Stimulated activated CD4-positive, alpha-beta T cell treated with anti-CD3 and anti-CD28 coated beads, Interleukin-15, amount 100 ng/mL, for 48 hours (primary cell): ENCODE measurements at places on chromosomes 2 and 18.

DNA sequence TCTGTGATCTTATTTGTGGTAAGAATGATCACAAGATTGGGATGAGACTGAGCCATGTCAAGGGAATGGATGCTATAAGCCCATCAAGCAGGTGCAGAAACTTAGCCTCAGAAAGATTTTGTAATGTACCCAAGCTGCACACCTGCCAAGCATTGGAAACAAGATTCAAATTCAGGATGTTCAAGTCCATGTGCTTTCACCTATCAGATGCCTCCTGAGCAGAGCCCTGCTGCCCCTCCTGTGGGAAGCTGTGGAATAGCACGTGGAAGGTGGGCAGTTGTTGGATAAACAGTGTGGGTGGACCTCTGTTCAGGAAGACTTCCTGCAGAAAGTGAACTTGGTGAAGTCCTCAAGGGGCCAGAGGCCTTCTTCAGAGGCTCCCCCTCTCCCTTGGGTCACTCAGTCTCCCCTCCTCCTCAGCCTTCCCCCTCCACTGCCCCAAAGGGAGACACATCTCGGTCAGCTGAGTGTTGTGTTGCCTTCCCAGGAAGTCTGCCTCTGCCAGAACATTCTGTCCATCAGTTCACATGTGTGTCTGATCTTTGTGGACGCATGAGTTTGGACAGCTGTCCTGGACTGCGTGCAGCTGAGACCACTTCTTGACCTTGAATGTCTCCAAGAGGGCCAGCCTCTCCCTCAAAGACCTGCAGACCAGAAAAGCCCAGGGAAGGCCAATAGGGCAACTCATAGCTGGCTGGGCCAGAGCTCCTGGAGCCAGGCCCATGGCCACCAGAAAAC lies 186.1 kb downstream of the INHBB start:
- DNase-seq: no peak

- no peak for DNase-seq
Observed at GRCh38 chr2:17538022-17538843, 2.3 kb upstream of the VSNL1 start.

- no peak for DNase-seq
Observed at GRCh38 chr2:217286833-217287232, 427.0 kb upstream of the TNP1 start.

DNA sequence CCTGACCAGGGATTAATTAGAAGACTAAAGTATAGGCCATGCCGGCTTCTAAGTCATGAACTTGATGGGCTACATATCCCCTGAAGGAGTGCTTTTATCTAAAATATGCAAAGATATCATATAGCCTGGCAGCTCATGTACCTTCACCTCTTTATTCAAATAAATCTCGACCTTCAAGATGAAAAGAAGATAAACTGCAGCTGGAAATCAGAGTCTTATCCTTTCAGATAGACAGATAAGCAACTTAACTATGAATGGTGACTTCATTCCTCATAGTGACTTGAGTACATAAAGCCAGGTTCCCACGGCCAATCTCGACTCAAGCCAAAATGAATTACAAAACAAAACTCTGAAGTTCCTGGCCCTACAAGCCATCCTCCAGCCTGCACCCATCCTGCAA lies 165.3 kb upstream of the KLHL29 start:
- no peak for DNase-seq

DNA sequence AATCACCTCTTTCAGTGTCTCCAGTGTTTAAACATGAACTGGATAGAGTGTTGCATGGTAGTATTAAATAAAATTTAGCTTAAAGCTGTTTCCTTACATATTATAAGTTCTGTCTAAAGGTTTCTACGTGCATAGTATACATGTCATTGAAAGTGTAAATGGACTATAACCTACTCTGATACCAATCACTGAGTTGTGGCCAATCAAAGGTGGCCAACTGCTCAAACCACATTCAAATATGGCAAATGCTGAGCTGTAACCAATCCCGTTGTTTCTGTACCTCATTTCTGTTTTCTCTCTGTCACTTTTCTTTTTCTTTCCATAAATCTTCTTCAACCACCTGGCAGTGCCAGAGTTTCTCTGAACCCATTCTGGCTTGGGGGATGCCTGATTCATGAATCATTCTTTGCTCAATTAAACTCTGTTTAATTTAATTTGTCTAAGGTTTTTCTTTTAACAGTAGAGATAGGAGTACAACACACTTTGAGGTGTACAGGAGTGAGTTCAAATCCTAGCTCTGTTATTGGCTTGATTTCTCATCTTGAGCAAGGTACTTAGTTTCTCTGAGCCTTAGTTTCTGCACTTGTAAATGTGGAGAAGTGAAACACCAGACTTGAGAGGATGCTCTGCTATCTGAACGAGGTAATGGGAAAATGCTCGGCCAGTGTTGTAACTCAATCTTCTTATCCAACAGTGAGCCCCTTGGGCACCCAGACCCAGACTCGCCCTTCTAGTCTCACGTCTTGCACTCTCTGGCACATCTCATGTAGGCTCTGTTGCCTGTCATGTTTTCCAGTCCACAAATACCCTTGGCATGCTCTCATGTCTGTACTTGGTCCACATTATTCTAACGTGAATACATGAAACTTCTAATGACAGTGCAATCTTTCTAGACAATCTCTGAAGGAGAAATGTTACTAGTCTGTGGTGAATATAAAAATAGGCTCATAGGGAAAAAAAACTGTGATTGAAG lies 228.0 kb downstream of the PIK3C3 start:
- DNase-seq: no peak

- DNase-seq: no peak
Observed at GRCh38 chr2:37338933-37339332, 5.5 kb upstream of the QPCT start.

GRCh38 chr2:82811946-82812345 lies 1647.1 kb downstream of the SUCLG1 start:
- no peak for DNase-seq

DNA sequence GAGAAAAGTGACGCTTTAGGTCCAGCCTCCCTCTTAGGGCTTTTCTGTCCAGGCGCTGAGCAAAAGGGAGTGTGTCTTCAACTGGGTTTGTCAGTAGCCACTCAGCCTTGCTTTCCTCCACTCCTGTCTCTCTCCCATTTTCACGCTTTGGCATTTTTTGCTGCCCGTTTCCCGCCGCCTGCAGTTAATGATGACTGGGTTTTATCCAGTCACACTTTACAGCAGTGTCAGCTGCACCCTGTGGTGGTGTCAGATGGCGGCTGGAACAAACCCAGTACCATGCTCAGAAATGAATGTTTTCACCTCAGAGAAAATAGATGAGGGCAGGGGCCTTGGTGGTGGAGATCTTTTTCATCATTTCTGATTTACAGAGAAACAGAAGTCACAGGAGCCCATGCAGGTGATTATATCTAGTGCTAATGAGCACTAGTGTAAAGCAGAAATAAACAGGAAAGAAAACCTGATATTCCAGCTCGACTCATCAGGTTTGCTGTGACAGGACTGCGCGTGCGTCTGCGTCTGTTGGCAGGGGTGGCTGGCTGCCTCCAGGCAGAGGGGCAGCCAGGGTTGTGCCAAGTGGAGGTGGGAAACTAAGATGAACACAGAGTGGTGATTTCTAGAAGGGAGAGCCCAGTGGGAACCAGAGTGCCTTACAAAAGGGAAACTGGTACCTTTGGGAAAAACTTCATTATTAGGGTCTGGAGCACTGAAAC lies 139.9 kb downstream of the TANC1 start:
- no peak for DNase-seq

DNA sequence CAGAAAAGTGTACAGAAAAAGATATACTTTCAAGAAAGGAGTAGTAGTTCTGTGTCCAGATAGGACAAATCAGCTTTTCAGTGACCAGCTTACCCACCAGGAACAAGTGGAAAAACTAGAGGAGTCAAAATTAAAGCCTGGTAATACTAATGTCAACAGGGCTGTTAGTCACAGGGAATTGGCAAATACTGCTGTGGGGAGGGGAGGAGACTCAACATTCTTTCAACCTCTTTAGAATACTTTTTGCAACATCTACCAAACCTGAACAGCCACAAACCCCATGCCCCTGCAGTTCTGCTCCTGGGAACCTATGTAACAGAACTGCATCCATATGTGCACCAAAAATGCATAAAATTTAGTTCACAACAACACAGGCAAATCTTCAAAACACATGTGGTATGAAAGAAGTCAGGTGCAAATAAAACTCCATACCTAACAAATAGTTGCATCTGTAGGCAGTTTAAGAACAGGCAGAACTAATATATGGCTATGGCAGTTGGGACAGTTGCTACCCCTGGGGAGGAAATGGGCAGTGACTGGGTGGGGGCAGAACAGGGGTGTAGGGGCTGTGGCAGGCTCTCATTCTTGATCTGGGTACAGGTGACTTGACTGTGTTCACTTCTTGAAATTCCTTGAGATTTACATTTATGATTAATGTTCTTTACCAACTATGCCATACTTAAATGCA lies 9.7 kb downstream of the CMPK2 start:
- no peak for DNase-seq

GRCh38 chr2:115807276-115807675 lies 1364.8 kb downstream of the DPP10 start:
- no peak for DNase-seq

- no peak for DNase-seq
Observed at GRCh38 chr2:23757686-23758433, 169.1 kb downstream of the ATAD2B start.

- no peak for DNase-seq
Observed at GRCh38 chr2:85706599-85707296, 12.6 kb downstream of the GNLY start.
